ENCODE measurements at places on chromosomes 5 and 9. TPM values are rescaled to one million over a fixed set of nuclear protein-coding genes. Genes with fewer than 3 reads are reported as not detected.

IL33 gene
- total RNA-seq: 45.9 TPM

WDR38 gene
- total RNA-seq: not detected

SV2C gene
- not detected for total RNA-seq

IL13 gene
- total RNA-seq: not detected

ECSCR gene
- 317 TPM for total RNA-seq

OLFML2A gene
- not detected for total RNA-seq

F12 gene
- 1.7 TPM for total RNA-seq

OGN gene
- total RNA-seq: under 0.01 TPM

SUSD1 gene
- total RNA-seq: 35.0 TPM

WHRN gene
- 0.22 TPM for total RNA-seq

GDF9 gene
- 0.14 TPM for total RNA-seq

PAXX gene
- total RNA-seq: 17.4 TPM

PGM5 gene
- 0.93 TPM for total RNA-seq
